ENCODE measurements at places on chromosomes 3 and 15.

GRCh38 chr3:120908030-120908794, at the start of gene STXBP5L:
Gene STXBP5L (plus strand): TSS chr3:120908205. CDS start chr3:120909579, 1,374 bp downstream.
- no peak within 1 kb of the TSS for H3K4me3 ChIP-seq
- peak; percentile 19 for DNase-seq
- peaks cover 17% of the 10 kb centered on the region for H3K4me1 ChIP-seq

- no peak overlapping the region for H3K4me3 ChIP-seq
- H3K36me3 ChIP-seq = no peaks in the 10 kb centered on the region
- no peak overlapping the region for H3K27ac ChIP-seq
- no peaks in the 10 kb centered on the region for H3K4me1 ChIP-seq
- no peaks in the 10 kb centered on the region for H3K27me3 ChIP-seq
- no peak for DNase-seq
These were observed 18.2 kb upstream of the LACTB start for GRCh38 chr15:63103416-63103815.

- no peak for DNase-seq
- no peak overlapping the region for H3K4me3 ChIP-seq
- no peak overlapping the region for H3K27ac ChIP-seq
- no peaks in the 10 kb centered on the region for H3K27me3 ChIP-seq
- no peaks in the 10 kb centered on the region for H3K36me3 ChIP-seq
- peaks cover 45% of the 10 kb centered on the region for H3K4me1 ChIP-seq
These were observed 43.1 kb downstream of the PDE8A start for GRCh38 chr15:85024509-85025336.

GRCh38 chr3:192122832-192123594, 604.3 kb downstream of the FGF12 start:
- no peaks in the 10 kb centered on the region for H3K27me3 ChIP-seq
- H3K36me3 ChIP-seq = no peaks in the 10 kb centered on the region

GRCh38 chr15:34334672-34335071, 2.9 kb downstream of the SLC12A6 start:
- H3K27ac ChIP-seq = peak overlapping the region; percentile 76
- no peaks in the 10 kb centered on the region for H3K27me3 ChIP-seq
- peak overlapping the region; percentile 3 for H3K4me3 ChIP-seq
- H3K36me3 ChIP-seq = no peaks in the 10 kb centered on the region
- no peak for DNase-seq

DNA sequence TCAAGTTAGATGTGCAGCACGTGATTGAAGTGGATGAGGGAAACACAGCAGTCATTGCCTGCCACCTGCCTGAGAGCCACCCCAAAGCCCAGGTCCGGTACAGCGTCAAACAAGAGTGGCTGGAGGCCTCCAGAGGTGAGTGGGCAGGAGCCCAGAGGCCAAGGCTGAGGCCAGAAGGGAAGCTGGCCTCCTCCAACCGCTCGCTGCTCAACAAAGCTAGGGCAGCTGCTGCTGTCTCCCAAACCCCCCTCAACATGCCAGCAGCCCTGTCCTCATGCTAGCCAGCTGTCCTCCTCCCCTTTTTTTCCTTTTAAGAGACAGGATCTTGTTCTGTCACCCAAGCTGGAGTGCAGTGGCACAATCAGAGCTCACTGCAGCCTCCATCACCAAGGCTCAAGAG, 57.0 kb downstream of the BOC start:
- H3K27ac ChIP-seq = no peak overlapping the region
- H3K27me3 ChIP-seq = no peaks in the 10 kb centered on the region
- DNase-seq = no peak
- H3K4me3 ChIP-seq = no peak overlapping the region
- H3K4me1 ChIP-seq = no peaks in the 10 kb centered on the region
- H3K36me3 ChIP-seq = no peaks in the 10 kb centered on the region

DNA sequence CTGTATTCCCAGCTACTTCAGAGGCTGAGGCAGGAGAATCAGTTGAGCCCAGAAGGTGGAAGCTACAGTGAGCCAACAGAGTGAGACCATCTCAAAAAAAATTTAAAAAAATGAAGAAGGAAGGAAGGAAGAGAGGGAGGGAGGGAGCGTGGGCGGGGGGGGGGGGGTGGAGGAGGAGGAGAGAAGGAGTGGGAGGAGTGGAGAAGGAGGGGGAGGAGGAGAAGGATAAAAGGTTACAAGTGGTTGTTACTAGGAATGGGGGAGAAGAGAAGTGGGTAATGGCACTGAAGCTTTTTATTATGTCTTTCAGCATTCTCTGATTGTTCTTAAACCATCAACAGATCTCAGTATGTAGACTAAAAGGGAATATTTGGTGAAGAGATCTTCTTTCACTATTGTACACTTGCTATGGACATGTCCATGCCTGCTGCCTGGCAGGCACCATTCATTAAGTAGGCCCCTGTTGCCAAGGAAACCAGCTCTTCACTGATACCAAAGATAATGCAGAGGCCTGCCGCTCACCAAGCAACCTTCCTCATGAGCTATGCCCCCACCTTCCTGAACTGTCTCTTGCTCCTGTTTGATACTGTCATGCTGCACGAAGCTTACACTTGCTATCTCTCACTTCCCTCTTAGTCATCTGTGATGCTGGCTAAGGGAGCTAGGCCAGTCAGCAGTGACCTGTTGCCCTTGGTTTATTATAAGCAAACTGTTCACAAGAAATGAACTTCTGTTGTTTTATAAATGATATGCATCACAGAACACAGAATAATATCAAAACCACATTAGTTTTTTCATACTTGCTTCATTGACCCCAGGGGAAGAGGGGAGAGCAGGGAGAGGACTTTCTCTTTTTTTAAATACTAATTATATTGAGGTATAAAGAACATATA, 23.1 kb downstream of the EPM2AIP1 start:
- peak overlapping the region; percentile 37 for H3K27ac ChIP-seq
- no peak overlapping the region for H3K4me3 ChIP-seq
- H3K36me3 ChIP-seq = no peaks in the 10 kb centered on the region
- no peaks in the 10 kb centered on the region for H3K27me3 ChIP-seq
- peaks cover 24% of the 10 kb centered on the region for H3K4me1 ChIP-seq

DNA sequence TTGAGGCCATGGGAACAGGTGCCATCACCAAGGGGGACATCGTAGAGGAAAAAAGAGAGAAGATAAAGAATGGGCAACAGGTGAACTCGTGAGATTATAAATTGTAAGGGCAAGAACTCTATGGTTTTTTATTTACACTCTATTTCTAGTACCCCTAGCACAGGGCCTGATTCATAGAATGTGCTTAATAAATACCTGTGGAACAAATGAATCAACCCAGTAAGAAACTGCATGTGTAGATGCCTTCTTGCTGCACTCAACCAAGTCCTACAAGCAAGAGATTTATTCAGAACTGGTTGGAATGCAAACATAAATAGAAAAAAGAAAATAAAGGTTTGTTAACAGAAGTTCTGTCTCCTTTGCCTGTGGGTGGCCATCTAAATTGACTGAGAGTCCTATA, 18.7 kb upstream of the KPNA1 start:
- no peaks in the 10 kb centered on the region for H3K27me3 ChIP-seq
- H3K36me3 ChIP-seq = peaks cover 55% of the 10 kb centered on the region
- no peaks in the 10 kb centered on the region for H3K4me1 ChIP-seq
- H3K4me3 ChIP-seq = no peak overlapping the region
- H3K27ac ChIP-seq = no peak overlapping the region

DNA sequence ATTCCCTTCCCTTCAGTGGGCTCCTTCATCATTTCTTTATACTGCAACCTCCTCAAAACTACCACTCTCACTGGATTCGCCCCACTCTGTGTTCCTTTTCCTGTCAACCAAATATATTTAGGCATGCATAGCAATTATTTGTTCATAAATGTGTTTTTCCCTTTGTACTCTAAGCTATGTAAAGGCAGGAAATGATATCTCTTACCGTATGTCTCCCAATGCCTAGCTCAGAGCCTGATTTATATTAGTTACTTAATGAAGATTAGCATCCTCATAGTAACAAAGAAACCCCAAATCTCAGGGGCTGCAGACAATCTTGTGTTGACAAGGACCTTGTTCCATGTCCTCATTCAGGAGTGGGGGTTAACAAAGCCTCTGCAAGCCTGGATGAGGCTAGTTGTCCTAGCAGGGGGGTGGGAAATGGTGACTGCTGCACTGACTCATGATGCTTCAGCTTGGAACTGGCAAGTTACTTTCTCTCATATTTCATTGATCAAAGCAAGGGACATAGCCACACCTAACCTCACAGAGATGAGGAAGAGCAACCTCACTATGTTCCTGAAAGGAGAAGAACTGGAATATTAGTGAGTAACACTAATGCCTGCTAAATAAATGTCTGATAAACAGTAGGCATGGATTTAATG, 15.2 kb downstream of the PHLDB2 start:
- no peaks in the 10 kb centered on the region for H3K36me3 ChIP-seq
- H3K27me3 ChIP-seq = no peaks in the 10 kb centered on the region
- DNase-seq = no peak
- H3K4me3 ChIP-seq = no peak overlapping the region
- H3K4me1 ChIP-seq = no peaks in the 10 kb centered on the region

DNA sequence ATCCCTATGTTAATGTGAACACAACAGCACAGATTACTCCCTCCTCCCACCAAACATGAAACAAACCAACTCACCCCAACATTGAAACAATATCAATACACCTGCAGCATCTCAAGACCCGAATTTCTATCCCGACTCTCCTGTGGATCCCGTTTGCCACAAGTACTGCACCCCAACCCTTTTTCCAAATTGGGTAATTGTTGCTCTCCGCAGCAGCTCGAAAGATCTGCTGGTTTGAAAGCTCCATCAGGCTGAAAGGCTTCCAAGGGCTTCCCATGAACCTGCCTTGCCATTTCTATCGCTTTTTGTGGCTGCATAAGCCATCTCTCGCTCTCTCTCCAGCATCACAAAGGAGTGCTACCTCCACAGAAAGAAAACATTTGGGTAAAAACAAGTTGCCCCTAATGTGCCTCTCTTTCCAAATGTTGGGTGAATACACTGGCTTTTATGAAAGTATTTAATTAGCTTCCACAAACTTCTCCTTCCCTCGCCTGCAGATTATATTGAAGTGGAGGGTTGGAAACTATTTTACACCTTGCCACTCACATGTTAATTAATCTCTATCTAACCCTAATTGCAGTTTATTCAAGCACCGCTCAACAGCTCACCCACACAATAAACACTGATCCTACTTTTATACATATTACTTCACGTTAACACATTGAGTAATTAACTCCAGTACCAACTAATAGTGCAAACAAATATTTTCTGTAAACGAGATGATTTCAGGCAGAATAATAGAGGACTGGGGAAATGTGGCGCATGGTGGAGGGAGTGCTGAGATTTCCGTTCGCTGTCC, 2.5 kb upstream of the FEZF2 start:
- no peaks in the 10 kb centered on the region for H3K4me1 ChIP-seq
- H3K27ac ChIP-seq = no peak overlapping the region
- H3K36me3 ChIP-seq = no peaks in the 10 kb centered on the region
- no peak for DNase-seq

DNA sequence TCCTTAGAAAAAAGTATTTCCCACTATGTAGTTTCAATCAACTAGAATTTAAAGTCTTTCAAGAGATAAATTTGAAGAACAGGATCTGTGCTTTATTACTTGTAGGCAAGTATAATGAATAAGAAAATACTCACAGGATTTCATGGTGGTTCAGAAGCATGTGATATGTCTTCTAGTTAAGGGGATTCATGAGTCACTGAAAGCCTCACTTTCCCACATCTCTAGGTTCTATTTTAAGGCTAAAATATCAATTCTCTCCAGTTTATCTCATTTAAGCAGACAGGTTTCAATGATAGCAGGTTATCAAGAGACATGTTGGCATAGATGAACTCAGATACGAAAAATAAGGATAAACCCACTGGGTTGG, 437.8 kb upstream of the BCHE start:
- no peaks in the 10 kb centered on the region for H3K36me3 ChIP-seq
- DNase-seq = no peak
- no peak overlapping the region for H3K27ac ChIP-seq

DNA sequence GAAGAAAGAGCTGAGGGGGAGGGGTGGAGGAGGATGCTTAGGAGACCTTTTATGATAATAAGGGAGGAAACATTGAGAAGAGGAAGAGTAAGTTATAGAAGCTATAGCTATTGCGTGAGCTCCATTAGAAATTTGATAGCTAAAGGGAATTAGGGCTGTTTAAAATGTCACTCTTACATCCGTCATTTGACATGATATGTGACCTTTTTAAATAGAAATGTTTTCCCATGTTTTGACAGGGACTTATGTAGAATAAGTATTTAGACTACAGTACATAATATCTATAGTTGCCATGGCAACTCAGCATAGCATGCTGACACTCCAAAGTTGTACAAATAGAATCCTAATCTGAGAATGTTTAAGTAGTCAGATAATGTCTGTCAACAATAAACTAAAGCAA, 19.2 kb downstream of the RAD51 start:
- H3K27me3 ChIP-seq = no peaks in the 10 kb centered on the region
- H3K4me3 ChIP-seq = no peak overlapping the region
- no peaks in the 10 kb centered on the region for H3K36me3 ChIP-seq

DNA sequence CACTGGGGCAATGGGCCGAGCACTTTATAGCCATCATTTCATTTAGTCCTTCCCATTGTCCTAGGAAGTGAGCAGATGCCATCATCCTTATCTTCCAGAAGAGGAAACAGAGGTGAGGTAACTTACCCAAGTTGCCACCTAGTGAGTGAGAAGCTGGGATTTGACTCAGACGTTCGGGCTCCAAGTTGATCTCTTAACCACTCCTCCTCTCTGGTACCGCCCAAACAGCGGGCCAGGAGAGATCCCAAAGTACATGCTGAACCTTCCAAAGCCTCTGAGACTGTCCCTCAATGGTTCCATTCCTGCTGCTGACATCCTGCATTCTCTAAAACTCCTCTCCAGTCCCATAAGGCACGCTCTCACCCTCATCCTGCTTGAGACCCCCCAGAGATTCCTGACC, 56.2 kb downstream of the EXOG start:
- H3K36me3 ChIP-seq = no peaks in the 10 kb centered on the region
- DNase-seq = no peak
- no peaks in the 10 kb centered on the region for H3K4me1 ChIP-seq
- no peak overlapping the region for H3K27ac ChIP-seq

DNA sequence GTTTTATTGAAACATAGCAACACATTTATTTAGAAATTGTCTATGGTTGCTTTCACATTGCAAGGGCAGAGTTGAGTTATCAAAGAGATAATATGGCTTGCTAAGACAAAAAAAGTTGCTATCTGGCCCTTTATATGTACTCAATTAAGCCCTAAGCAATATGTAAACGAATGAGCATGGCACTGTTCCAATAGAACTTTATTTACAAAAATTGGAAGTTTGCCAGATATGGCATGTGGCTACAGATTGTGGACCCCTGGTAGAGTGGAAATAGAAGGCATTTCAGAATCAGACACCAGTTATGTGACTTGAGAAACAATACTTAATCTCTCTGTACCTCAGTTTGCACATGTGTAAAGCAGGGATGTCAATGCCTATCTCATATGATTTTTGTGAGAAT, 515.6 kb upstream of the SGO1 start:
- H3K27me3 ChIP-seq = no peaks in the 10 kb centered on the region
- H3K36me3 ChIP-seq = no peaks in the 10 kb centered on the region
- no peak for DNase-seq

DNA sequence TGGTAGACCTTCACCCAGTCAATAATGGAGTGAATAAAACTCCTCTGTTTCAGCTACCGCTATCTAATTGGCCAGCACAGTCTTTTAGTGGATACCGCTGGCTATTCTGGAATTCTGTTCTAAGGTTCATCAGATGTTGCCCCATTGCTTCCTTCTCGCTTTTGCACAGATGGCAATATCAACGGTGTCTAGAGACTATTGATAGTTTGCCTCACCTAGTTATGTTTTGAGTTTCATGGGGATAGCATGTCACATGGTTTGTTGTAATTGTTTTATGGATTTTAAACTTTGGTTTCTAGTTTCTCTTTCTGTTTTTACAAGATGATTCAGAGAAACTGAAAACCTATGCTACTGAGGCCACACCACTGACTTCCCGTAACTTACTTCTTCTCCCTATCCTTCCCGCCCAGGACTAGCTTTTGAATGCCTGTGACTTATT, 2.0 kb downstream of the XRN1 start:
- DNase-seq = no peak

Data from CD4-positive, alpha-beta memory T cell (primary cell).